Stimulated activated CD4-positive, alpha-beta T cell treated with anti-CD3 and anti-CD28 coated beads, TNF-alpha, amount 100 ng/mL, for 4 hours (primary cell): ENCODE measurements at places on chromosomes 2 and 18.

DNA sequence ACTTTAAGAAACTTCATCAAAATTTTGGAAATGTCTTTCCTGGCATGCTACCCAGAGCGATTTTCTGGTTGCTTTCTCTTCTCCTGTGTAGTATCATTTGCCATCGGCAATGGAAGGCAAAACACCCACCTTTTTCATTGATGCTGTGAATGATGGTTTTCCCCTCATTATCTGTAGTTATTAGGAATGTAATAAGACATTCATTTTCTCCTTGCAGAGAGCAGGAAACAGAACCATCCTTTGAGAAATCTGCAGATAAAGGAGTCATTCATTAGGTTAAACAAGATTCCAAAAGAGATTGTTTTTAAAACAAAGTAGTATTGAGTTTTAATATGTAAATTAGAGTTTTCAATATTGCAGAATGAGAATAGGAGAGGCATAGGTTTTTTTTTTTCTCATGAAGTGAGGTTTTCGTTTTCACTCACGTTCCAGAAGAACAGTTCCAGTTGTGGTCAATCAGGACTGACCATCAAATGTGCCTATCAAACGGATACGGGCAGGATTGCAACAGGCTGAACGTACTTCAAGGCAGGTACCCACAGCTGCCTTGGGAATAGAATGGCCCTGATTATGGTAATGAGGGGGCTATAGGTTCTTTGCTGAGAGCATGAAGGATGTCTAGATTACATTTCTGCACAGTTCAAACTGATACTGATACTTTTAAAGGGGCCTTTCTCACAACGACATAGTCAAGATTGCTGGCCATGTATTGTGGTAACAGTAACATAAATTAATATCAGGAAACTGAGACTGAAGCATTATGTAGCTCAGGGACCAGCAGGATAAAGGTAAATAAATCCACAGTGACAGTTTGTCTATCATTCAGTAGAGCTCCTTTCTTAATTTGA, 49.8 kb upstream of the PLA2R1 start:
- no peak for DNase-seq

DNA sequence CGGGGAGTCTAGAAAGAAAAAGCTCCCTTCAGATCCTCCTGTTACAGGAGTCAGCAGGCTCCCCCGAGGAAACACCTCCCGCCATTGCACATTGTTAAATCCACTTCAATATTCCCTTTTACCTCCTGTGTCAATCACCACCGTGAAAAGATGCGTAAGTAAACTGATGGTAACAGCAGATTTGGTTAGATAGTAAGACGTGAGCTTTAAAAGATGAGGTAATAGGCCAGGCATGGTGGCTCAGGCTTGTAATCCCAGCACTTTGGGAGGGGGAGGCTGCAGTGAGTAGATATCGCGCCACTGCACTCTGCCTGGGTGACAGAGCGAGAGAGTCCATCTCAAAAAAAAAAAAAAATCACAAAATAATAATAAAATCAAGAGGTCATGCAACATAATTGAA, 15.2 kb upstream of the NCL start:
- DNase-seq, result no peak

DNA sequence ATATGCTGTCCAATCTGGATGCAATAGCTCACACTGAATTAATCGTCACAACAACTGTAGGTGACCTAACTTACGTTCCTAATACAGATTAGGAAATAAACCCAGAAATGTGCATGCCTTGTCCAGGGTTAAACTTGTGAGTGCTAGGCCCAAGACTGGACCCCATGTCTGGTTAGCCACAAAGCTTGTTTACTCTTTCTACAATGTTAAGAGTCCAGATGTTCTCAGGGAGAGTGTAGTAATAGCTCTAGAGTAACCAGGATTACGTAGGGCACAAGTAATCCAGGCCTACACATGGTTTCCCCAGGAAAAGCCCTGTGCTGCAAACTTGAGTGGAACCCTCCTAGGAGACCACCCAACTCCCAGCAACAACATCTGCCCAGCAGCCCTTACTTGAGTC, 26.2 kb downstream of the TRIB2 start:
- DNase-seq, result no peak

- DNase-seq, result no peak
Measured at GRCh38 chr2:223800908-223801307, 36.5 kb downstream of the AP1S3 start.

- DNase-seq, result no peak
Measured at GRCh38 chr2:182066400-182067087, 80.9 kb downstream of the PPP1R1C start.

- DNase-seq, result no peak
Measured at GRCh38 chr2:181656450-181657291, at the start of gene CERKL. Gene CERKL (minus strand): TSS chr2:181657105. CDS start chr2:181657006, 99 bp downstream.

GRCh38 chr2:214578442-214578841, 167.6 kb downstream of the VWC2L start:
- no peak for DNase-seq
